NCI-H1930 (cell line): ENCODE measurements at places on chromosomes 3 and 15.

GRCh38 chr15:69013726-69014406 is 629 bp upstream of the NOX5 start:
- DNase-seq: no peak

- DNase-seq: no peak
Measured at GRCh38 chr3:42130329-42131070, 39.3 kb downstream of the TRAK1 start.

GRCh38 chr15:61064651-61065050 is 164.5 kb downstream of the RORA start:
- DNase-seq: no peak

DNA sequence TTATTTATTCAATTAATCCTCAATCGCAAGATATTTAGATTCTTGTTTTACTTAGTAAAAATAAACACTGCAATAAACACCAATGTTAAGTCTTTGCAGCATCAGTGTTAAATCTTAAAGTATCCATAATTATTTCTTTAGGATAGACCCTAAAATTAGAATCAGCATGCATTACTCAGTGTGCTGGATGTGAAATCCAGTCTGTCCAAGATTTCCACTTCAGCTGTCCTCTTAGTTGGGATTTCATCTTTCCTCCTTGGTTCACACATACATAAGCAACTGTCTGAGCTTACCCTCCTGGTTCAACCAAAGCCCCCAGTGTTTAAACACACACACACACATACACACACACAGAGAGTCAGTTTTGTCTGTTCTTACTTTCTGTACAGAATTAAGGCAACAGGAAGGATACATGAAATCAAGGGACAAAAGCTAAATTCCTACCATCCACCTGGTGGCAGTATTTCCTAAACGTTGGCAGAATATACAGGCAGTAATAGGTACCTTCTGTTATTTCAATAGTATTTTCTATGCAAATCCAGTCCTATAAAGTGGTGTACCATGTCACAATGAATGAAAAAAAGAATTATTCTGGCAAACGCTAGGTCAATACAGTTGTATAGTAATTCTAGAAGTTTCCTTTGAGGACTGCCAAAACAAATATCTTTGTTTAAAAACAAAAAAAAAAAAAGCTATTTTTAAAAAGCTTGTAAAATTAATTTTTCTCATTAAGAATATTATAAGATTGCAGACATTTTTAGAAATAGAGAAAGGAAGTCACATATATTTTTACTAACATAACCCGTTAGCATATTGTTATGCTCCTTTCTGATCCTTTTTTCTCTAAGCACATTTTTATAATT is 27.3 kb upstream of the DMXL2 start:
- DNase-seq: peak; percentile 1

DNA sequence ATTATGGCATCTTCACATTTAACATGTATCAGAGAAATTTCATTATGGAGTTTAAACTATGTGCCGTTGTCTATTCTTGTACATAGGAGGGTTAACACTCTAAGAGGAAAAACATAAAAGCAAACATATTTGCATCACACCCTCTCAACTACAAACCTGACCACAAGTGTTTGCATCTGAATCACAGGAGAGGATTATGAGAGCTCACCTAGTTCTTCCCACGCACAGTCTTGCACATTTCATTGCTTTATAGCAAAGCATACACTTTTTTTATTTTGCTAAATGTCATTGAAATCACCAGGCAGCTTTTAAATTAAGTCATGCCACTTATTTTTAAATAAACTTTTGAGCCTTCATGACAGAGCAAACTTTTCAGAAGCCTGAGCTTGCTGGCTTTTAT is 12.5 kb downstream of the TRAT1 start:
- no peak for DNase-seq

GRCh38 chr15:61115679-61116078 is 113.4 kb downstream of the RORA start:
- DNase-seq: no peak

- no peak for DNase-seq
Measured at GRCh38 chr3:88988906-88989305, 118.5 kb upstream of the EPHA3 start.

- no peak for DNase-seq
Measured at GRCh38 chr3:75192146-75192616, 471.9 kb upstream of the FRG2C start.

GRCh38 chr3:197615430-197615829 is 59.7 kb upstream of the BDH1 start:
- no peak for DNase-seq

DNA sequence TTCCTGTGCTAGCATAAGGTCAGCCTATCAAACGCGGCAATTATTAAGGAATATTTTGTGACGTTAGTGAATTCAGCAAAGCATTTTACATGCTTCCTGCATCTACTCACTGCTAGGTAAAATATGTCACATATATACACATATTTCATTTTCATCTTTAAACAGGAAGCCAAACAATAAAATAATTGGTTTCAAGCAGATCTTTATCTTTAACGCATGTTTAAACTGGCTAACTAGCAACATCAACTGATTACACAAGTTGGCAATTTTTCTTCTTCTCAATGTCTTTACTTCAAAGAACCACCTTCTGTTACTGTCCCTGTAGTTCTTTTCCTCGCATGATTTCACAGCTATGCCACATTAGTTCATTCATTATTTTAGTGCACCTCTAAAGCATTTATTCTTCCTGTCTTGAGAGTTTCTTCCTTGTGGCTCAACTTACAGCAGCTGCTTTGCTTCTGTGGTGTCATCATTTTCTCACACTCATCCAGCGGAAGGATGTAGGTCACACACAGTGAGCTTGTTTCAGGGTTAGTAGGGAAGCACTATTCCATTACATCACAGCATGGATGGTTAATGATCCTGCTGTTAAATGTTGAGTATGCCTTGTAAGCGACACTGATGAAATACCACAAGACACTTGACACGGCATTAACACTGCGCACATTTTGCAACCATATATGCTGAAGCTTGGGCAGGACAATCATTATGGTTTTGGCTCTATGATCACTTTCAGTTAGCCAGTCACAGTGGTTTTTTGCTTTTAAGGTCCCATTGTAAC is 2.3 kb upstream of the BCHE start:
- no peak for DNase-seq

- DNase-seq: no peak
Measured at GRCh38 chr15:82003916-82004315, 41.9 kb downstream of the MEX3B start.

DNA sequence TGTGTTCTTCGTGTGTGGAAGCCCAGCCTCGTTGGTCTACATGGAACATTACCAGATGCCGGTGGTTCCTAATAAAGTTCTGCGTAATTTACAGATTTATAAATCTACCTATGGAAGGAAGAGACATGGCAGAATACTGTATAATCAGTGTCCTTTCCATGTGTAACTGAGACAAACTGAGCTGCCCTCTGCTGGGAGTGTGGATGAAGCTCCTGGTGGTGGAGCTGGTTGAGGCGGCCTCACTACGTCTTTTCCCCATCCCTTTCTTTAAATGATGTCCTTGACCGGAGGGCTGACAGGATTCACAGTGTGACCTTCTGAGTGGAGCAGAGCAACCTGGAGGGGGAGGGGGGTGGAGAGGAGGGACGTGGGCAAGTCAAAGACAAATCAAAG is 267.0 kb upstream of the CHRM5 start:
- no peak for DNase-seq

- DNase-seq: no peak
Measured at GRCh38 chr15:53984221-53984620, 6.0 kb downstream of the UNC13C start.

DNA sequence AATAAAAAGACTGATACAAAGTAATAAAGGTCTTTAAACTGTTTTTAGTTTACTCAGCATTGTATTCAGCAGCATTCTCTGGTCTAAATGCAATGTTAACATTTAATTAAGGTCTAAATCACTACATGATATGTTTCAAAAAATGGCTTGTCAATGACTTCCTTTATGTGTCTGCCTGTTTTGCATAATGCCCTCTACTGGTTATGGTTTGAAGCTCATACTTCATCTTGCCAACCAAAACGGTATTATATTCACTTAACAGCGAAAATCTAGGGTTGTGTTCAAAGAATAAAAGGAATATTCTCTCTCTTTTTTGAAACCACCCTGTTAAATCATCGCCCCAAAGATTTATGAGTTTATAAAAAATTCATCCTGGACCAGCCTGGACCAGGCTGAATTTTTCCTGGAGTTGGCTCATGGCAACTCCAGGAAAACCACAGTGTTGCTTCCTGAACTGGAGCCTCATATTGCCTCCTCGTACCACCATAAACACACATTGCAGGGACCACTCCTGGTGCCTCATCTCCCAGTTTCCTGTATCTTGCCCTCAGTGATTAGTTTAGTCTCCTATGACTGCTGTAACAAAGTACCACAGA is 6.7 kb upstream of the NCEH1 start:
- no peak for DNase-seq

- DNase-seq: no peak
Measured at GRCh38 chr15:72233769-72234168, 2.8 kb upstream of the PKM start.

GRCh38 chr3:186896875-186897274 is 33.5 kb upstream of the ST6GAL1 start:
- DNase-seq: no peak
